ENCODE measurements at places on chromosomes 7 and 10.

GRCh38 chr7:730501-731439 lies 3.7 kb upstream of the PRKAR1B start:
- no peak for DNase-seq

- no peak for DNase-seq
These were observed 39.4 kb downstream of the CCNJ start for GRCh38 chr10:96082748-96083147.

- no peak for DNase-seq
These were observed 99.8 kb downstream of the ODAD2 start for GRCh38 chr10:27899058-27899457.

DNA sequence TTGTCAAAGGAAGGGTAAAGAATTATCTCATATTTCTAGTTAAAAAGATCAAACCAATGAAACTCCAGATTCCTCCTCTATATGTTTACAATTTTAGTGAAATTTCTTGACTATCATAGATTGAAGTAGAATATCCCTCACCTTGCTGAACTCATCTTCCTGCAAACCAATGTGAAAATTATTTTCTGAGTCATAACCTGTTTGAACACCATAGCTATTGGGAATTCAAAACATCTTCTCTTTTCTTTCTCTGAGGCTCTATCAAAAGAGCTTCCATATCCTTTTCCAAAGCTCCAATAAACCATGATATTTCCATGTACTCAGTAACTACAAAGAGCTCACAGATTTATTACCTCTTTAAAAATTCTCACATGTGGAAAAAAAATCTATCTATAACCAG lies 134.3 kb downstream of the DOCK4 start:
- no peak for DNase-seq

GRCh38 chr10:397321-398068 lies 262.2 kb downstream of the ZMYND11 start:
- DNase-seq, result no peak

DNA sequence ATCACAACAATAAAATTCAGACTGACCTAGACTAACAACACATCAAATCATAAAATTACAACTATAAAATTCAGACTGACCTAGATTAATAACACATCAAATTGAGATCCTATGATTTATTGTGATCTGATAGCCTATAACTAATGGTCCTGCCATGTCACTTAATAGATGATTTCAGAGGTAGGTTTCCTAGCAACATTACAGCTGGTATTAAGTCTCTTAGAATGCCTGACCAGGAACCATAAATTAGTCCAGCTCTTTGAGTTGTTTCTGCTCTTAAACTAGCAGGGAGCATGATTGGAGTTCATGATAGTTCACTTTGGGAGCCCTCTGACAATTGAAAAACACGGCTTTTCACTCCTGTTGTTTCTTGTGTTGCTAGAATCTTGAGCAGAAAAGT lies 318.9 kb downstream of the BMPER start:
- DNase-seq, result no peak

GRCh38 chr7:1862560-1862959 lies 192.5 kb downstream of the ELFN1 start:
- no peak for DNase-seq

DNA sequence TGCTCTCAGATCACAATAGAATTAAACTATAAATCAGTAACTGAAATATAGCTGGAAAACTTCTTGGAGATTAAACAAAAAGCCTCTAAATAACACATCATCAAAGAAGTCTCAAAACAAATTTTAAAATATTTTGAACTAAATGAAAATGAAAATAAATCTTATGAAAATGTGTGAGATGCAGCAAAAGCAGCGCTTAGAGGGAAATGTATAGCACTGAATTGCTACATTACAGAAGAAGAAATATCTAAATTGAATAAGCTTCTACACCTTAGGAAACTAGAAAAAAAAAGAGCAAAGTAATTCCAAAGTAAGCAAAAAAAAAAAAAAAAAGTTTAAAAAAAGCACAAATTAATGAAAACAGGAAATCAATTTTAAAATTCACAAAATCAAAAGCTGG lies 35.2 kb downstream of the LMBR1 start:
- no peak for DNase-seq

Measured in astrocyte of the cerebellum (primary cell).